Activated T-cell treated with anti-CD3 and anti-CD28 coated beads, Interleukin-2, amount 50 U/mL, for 1 hour (primary cell): ENCODE measurements at places on chromosomes 5 and 9.
A peak's percentile ranks its signal among the peaks of the same experiment; 100 is the strongest.

- DNase-seq: no peak
These were observed 117.9 kb downstream of the ZSWIM6 start for GRCh38 chr5:61449804-61450492.

GRCh38 chr5:41625571-41625970 lies 115.2 kb upstream of the PLCXD3 start:
- DNase-seq: no peak

- no peak for DNase-seq
These were observed 92.9 kb downstream of the GLDC start for GRCh38 chr9:6552498-6553121.

- no peak for DNase-seq
These were observed 227.8 kb downstream of the MELK start for GRCh38 chr9:36800455-36800854.

DNA sequence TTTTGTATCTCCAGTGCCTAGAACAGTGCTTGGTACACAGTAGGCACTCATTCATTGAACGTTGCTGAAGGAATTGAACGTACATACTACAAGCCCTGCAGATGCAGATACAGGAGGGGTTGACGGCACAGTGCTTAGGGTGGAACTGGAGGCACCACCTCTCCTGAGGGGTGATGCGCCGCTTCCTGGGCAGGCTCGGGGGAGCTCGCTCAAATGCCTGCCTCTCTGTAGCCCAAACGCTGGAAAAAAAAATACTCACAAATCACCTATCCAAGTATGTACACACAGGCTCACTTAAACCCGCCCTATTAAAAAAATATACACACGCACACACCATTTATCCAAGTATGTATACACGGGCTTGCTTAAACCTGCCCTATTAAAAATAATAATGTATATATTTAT lies 536 bp upstream of the COMMD10 start:
- DNase-seq: peak; percentile 35

GRCh38 chr5:527646-528628 lies 3.7 kb upstream of the SLC9A3 start:
- no peak for DNase-seq

DNA sequence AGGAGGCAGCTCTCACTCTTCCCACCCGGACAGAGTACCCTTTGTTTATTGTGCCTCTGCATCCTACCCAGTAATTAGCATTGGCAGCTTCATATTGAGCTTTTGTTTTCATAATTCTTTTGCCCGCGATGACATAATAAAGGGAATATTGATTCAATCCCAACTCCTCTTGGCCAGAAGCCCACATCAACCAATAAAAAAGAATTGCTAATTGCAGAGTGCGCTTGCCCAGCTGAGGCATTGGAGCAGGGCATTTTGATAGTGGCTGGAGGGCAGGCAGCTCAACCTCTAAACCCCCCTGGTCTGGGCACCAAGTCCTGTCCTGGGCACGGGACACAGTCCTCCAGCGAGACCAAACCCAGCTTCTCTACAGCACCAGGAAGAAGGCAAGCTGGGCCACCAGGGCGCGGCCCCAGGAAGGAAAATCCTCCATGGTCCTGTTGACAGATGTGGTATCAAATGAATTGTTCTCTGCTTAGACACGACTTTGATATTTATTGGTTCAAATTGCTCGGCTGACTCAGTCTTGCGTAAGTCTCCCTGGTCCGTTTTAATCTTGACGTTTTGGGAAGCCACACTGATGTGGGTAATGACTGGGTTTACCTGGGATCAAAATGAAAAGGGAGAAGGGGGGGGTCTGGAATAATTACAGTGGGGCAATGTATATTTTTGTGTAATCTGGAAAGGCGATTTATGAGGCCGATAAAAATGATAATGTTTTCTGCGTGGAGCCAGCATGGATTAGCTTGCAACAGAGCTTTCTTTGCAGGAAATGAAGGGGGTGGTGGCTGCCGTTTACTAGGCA lies 220.7 kb upstream of the MSX2 start:
- no peak for DNase-seq

DNA sequence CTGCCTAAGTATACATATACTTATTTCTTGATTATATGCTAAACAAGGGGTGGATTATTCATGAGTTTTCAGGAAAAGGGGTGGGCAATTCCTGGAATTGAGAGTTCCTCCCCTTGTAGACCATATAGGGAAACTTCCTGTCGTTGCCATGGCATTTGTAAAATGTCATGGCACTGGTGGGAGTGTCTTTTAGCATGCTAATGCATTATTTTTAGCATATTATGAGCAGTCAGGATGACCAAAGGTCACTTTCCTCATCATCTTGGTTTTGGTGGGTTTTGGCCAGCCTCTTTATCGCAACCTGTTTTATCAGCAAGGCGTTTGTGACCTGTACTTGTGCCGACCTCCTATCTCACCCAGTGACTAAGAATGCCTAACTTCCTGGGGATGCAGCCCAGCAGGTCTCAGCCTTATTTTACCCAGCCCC lies 80.9 kb downstream of the ALDH7A1 start:
- no peak for DNase-seq

DNA sequence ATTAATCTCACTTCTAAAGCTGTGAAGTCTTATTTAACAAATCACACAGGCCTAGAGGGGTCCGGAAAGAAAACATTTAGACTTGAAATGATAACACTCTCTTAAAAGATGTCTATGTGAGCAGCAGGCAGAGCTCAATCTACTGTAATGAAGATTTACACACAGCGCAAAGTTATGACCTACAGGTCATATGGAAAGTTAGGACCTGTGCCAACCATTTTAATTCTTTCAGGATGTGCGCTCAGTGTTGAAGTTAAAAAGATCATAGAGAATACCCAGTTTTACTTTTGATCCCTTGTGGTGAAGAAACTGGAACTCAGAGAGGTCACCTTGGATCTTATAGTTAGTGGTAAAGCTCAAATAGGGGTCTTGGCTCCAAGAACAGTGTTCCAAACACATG lies 3.1 kb upstream of the CREBRF start:
- DNase-seq: no peak

- DNase-seq: no peak
These were observed 76.0 kb upstream of the DAP start for GRCh38 chr5:10836986-10837385.

- no peak for DNase-seq
These were observed 288.6 kb upstream of the C9orf72 start for GRCh38 chr9:27861887-27862286.

DNA sequence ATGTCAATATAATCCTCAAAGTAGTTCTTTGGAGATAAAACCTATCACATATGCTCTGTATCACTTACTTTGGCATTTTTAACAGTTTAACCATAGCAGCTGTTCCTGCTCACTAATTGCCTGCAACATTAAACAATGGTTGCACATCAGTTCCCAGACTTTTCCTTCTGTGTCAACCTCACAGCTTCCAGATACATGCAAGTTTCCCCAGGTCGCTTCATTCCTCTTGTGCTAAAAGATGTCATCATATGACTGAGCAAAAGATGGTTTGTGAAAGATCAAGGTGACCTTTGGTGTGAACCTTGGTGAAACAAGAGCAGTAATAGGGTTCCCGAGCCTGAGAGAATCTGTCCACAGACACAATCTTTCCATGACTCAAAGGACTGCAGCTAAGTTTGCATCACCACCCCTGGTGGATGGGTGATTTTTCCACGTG lies 500.4 kb upstream of the PAPPA start:
- no peak for DNase-seq

DNA sequence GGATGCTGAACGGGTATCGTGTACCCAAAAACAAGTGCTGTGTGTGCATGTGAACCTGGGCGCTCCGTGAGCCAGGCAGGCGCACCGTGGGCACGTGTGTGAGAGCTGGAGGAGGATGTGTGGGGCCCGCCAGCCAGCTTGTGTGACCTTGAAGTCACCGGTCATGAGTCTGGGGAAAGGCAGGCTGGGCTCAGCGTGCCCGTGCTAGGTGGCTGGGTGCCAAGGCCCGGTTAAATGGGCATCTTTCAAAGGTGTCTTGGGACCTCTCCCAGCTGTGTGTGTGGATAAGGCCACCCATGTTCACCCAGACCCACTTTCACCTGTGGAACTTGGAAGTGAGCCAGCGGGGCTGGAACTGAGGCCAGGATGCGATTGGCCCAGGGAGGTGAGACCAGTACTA lies 3.4 kb downstream of the KCNT1 start:
- no peak for DNase-seq

- no peak for DNase-seq
These were observed 123.0 kb upstream of the MTAP start for GRCh38 chr9:21679432-21679831.

DNA sequence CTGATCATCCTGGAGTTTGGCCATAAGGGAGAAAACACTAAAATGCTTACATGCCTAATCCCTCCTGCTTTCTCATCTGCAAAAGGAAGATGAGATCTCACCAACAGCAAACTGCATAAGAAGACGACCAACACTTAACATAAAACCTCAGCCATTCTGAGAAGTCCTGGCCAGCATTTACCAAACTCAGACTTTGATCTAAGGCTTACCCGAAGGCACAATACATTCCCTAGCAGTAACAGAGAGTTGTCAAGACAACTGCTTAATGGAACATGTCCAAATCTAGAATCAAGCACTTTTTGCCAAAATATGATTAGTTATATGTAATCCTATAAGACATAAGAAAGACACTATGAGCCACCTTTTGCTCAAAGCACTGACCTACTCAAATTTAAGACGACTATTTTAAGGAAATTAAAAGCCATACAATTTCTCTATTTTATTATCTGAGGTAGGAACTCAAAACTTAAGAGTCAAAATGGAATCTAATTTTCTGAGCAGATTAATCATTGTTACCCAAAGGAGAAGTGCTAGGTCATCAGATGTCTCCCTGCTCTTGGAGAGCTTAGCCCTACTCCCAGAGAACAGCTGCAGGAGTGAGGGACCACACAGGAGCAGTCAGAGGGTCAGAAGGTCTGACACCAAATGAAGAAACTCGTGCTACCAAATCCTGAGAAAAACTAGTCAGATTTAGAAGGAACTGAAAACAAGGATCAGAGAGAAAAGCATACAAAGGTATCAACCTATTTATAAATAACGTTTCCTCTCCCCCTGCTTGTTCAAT lies 39.3 kb downstream of the EPB41L4A start:
- DNase-seq: no peak

GRCh38 chr5:157057459-157058370 lies 1.2 kb downstream of the HAVCR1 start:
- DNase-seq: no peak

DNA sequence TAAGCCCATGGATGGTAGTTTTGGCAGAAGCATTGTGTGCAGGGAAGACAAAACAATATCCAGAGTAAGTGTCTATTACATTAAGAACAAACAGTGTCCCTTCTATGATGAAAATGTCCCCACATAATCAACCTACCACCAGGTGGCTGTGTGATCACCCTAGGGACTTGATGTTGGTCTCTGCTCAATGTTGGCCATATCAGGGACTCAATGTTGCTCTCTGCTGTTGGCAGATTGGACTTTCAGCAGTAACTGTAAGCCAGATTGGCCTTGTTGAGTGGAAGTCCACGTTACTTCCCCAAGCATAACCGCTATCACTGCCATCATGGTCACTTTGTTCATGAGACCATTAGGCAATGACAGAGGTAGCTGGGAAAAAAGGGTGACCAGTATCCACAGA lies 52.8 kb upstream of the PRSS3 start:
- no peak for DNase-seq

DNA sequence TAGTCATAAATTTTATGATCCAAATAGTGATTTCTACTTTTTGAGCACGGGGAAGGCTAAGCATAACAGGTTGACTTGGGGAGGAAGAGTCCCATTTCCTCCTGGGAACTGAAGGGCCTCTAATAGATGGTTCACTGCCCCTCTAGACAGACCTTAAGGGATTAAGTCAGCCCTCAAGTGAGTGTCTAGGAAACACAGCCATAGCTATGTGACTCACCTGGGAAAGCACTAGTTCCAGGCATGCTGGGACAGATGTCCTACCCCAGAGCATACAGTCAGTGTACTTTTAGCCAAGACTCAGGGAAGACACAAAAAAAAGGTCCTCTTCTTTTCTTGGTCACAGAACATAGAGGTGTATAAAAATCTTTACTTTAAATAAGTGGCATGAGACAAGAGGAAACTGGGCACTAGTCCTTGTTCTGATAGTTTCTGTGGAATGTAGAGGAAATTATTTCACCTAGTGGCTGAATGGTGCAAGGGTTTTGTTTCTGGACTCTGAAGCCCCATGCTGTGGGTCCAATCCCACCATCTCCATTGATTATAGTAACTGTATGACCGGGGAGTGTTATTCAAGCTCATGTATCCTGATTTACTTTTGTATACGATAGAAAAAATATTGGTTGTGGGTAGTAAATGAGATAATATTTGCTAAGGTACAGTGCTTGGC lies 86.0 kb downstream of the NREP start:
- no peak for DNase-seq

DNA sequence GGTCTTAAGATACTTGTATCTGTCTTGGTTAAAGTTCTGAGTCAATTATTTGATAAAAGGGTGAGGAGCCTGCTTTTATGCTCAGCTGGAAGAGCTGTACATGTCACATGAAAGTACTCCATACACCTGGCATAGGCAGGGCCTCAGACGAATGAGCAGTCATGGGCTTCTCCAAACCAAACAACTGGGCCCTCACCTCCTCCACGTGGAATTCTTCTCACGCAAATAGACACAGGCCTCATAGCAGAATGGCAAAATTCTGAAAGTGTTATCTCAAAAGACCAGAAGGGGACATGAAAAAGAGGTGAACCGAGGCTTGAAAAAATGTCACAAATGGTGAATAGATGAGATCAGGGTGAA lies 48.6 kb downstream of the FAM240B start:
- DNase-seq: no peak

- DNase-seq: no peak
These were observed 159.3 kb upstream of the DAPK1 start for GRCh38 chr9:87338088-87338989.

GRCh38 chr9:91177081-91177480 lies 184.6 kb downstream of the AUH start:
- no peak for DNase-seq

- DNase-seq: no peak
These were observed 9.8 kb upstream of the CRHBP start for GRCh38 chr5:76943006-76943405.

DNA sequence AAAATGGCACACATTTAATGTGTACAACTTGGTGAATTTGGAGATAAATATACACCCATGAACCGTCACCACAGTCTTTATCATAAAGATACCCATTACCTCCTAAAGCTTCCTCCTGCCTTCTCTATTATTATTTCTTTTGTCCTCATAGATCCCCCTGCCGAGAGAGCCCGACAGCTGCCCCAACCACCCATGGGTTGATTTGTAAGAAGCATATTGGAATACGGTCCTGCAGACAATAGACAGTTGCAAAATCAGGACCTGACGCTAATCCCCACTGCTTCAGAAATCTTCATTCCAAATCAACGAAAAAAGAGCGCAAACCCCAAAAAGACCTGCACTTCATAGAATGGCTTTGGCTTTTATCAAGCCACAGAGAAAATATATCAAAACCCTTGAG lies 697.5 kb downstream of the SEMA5A start:
- DNase-seq: no peak

- no peak for DNase-seq
These were observed 4.4 kb downstream of the SLIT3 start for GRCh38 chr5:169296419-169297143.
